ENCODE measurements at places on chromosomes 16 and 17. TPM values are rescaled to one million over a fixed set of nuclear protein-coding genes. Genes with fewer than 3 reads are reported as not detected.

ADAP2 gene
- 8.4 TPM for total RNA-seq

HCRT gene
- total RNA-seq = not detected

CALB2 gene
- 4.8 TPM for total RNA-seq

MBTPS1 gene
- 97.7 TPM for total RNA-seq

BCL6B gene
- 3.5 TPM for total RNA-seq

CRISPLD2 gene
- 7.2 TPM for total RNA-seq

STH gene
- 8.3 TPM for total RNA-seq

C17orf100 gene
- 6.7 TPM for total RNA-seq

PRRT2 gene
- total RNA-seq = 141 TPM

ERBB2 gene
- total RNA-seq = 15.5 TPM

ZG16 gene
- total RNA-seq = not detected

PRKAR1A gene
- 418 TPM for total RNA-seq

CCDC78 gene
- total RNA-seq = 4.1 TPM

C1QTNF8 gene
- not detected for total RNA-seq

DNAH3 gene
- total RNA-seq = not detected
